SJCRH30 (cell line): ENCODE measurements at places on chromosomes 5 and 9.

- DNase-seq: no peak
These were observed 3.4 kb downstream of the PLEKHG4B start for GRCh38 chr5:95241-95980.

- DNase-seq: no peak
These were observed 59.3 kb downstream of the CAST start for GRCh38 chr5:96721351-96721977.

DNA sequence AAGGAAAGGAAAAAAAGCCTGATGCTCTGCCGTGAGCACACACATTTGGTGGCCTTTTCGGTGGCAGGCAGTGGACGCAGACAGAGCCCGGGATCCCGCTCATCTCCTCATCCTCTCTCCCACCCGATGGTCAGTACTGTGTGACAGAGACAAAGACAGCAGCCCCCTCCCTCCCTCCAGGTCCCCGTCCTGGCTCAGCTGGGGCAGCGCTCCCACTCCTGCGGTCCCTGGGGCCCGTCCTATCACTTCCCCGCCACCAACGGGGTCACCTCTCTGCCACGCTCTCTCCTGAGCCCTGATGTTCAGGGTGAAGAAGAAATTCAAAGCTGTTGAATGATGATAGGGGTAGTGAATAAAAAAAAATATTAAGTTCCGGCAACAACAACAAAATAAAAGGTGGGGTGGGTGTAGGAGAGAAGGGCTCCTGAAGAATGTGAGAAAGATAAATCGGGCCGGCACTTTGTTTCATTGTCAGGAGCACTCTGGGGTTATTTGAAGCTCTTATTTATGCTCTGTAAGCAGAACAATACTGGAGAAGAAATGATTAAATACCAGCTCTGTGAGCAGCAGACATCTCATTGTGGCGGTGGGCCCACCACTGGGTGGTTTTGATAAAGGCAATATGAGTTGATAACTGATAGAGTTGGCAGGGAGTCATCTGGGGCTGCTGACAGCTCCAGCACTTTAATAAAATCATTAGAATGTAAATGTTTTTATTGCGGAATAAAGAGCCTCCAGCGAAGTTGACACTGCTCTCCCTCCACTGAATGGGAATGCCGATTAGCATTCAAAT is 417.7 kb downstream of the IRX1 start:
- no peak for DNase-seq

- DNase-seq: no peak
These were observed 7.6 kb upstream of the CAMSAP1 start for GRCh38 chr9:135914921-135915320.

DNA sequence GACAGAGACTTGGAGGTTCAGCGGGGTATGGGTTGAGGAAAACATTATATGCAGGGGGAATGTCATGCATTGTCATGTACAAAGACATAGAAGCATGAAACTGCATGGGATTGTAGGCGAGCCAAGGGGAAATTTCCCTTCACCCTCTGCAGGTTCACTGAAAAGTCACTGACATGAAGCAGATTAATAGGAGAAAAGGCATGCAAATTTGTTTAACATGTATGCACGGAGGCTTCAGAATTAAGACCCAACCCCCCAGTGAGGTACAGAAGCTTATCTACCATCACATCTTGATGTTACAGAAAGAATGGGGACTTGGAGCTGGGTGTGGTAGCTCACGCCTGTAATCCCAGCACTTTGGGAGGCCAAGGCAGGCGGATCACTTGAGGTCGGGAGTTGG is 18.5 kb downstream of the NIM1K start:
- DNase-seq: no peak

- DNase-seq: no peak
These were observed 5.3 kb downstream of the SLC12A7 start for GRCh38 chr5:1106385-1107166.

GRCh38 chr5:89735082-89735481 is 674.5 kb downstream of the CETN3 start:
- DNase-seq: no peak

DNA sequence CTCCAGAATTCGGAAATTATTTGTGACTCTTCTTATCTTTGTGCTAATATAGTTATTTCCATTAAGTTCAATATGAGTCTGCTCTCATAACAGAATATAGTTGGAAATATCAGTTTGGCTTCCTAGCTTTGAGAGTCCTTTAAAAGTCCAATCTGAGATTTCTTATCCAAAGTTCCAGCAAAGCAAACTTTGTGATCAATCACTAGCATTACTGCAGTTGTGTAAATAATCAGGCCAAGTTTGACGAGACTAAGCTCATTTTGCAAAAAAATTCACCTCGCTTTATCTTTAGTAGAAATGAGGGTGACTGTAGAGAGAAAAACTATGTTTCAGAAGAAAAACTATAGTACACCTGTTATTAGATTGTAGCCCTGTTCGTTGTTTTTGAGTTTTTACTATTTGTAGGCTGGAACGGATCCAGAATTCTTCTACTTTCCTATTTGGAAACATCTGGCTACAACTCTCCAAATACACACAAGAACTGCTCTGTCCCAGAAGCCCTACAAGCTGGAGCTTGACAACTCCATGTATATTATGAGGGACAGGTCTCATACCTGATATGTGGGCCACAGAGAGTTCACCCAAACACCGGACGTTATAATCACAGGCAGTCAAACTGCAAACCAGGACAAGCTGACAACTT is 47.8 kb downstream of the RAPGEF1 start:
- DNase-seq: no peak

GRCh38 chr5:33490071-33490665 is 49.4 kb downstream of the TARS1 start:
- no peak for DNase-seq

DNA sequence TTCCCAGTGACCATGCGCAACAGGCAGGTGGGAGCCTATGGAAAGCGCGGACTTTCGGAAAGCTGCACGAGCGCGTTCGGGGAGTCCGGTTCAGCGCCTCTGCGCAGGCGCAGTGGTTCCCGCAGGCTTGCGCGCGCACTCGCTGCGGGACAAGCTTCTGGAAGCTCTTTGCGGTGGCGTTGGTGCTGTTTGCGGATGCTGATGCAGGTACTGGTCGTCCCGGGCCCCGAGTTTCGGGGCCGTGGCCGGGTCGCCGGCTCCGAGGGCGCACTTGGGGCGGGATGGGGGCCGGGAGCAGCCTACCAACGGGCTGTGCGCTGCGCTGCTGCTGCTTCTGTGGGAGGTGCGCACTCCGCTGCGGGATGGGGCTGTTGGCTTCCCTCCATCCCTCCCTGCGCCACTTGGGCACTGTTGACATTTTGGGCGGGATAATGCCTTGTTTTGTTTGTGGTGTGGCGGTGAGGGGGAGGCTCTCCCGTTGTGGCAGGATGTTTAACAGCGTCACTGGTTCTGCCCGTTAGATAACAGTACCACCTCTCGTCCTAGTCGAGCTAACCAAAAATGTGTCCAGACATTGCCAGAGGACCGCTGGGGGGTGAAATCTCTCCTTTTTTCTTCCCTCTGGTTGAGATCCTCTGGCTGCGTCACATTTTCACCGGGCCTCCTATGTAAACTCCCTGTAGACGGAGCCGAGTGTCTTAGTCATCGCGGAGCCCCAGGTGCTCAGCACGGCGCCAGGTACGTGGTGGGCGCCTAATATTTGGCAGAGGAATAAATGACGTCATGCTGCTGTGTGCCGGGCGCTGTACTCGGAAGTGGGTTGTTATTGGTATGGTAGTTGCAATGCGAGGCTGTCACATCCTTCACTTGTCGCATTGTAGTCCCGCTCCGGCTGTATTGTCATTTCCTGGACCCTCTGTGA is at the start of gene ZNF483:
Gene ZNF483 (plus strand): TSS at position 124 of the 922 bp plus-strand sequence. CDS start 2,217 bp downstream, outside the sequence.
- DNase-seq: peak; percentile 89

DNA sequence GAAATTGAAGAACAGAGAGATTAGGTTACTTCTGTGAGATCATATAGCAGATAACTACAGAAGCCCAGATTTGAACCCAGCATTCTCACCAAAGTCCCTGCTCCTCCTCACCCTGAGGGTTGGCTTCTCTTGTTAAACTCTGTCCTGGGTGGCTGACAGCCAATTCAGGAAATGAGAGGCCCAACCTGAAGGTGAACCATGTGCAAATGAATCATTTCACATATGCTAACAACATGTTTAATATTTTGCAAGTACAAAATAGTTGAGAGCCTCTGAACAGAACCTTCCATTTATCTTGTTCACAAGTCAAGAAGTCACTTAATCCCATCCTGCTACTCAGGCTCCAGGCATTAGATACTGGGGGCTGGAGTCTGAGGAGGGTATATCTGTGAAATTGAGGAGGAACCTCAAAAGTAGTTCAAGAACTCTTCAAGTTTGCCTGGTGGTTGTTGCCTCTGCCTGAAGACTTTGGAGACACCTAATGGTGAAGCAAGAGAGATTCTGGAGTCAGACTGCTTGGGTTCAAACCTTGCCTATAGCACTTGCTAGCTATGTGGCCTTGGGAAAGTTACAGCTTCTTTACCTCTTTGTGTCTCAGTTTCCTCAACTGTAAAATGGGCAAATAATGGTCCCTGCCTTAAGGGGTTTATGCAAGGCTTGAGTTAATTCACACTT is 564.0 kb downstream of the PSAT1 start:
- DNase-seq: no peak

DNA sequence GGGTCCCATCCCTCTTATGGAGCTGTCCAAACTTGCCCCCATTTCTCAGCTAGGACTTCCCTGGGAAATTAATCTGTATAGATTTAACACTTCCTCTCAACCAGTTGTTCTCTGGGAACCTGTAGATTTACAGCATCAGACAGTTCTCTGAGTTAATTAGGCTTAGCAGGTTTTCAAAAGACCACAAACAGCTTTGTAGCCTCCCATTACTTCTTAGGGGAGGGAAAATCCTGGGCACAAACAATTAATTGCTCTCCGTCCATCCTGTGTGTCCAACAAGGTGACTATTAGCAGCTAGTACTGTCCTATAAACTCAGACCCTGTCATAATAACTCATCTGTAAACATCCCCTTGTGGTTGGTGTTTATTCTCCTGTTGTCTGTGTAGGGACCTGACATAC is 197.9 kb downstream of the GOLPH3 start:
- DNase-seq: no peak

DNA sequence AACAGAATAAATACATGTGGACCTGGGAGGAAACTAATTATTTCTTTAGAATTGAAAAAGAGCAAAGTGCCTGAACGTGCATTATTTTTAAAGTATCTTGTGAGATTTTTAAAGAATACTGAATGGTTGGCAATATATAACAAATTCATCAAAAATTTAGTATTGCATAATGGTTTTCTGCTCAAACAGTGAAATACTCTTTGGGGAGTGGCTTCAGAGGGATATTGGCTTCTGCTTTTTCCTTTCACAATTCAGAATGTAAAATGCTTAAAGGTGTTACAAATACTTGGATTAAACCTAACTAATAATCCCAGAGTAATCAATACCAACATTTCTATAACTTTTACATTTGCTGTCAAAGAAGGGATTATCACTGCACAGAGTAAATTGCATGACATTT is 379.3 kb upstream of the CHD1 start:
- no peak for DNase-seq

DNA sequence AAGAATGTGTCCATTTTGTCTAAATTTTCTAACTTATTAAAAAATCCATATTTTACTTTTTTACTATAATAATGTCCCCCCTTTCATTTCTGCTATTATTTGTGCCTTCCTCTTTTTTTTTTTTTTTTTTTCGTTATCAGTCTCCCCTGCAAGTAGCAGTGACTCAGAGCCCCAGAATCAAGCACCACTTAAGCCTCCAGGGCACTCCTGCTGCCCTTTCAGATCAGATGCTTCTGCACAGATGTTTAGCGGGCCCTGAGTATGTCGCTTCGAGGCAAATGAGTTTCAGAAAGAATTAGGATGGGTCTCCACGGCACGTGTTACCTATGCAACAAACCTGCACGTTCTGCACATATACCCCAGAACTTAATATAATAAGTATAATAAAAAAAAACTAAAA is 11.7 kb downstream of the MED7 start:
- DNase-seq: peak; percentile 70

DNA sequence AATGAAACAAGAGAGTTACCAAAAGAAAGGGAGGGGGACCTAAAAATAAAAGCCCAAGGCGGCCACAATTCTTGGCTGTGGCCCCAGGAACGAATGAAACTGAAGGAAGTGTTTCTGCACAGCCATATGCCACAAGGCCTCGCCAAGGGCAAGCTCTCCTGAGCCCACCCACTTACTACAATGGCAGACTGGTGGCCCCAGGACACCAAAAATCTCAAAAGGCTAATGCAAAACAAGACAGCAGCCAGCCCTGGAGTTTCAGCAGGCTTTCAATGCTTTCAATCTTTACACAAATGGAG is 4.0 kb downstream of the CAMSAP1 start:
- DNase-seq: no peak
